HT1080 (cell line): ENCODE measurements at places on chromosomes 3 and 15. TPM values are rescaled to one million over a fixed set of nuclear protein-coding genes. Genes with fewer than 3 reads are reported as not detected.

GRCh38 chr3:142087676-142088075 lies 61.7 kb downstream of the TFDP2 start:
- peak; percentile 77 for DNase-seq

DNA sequence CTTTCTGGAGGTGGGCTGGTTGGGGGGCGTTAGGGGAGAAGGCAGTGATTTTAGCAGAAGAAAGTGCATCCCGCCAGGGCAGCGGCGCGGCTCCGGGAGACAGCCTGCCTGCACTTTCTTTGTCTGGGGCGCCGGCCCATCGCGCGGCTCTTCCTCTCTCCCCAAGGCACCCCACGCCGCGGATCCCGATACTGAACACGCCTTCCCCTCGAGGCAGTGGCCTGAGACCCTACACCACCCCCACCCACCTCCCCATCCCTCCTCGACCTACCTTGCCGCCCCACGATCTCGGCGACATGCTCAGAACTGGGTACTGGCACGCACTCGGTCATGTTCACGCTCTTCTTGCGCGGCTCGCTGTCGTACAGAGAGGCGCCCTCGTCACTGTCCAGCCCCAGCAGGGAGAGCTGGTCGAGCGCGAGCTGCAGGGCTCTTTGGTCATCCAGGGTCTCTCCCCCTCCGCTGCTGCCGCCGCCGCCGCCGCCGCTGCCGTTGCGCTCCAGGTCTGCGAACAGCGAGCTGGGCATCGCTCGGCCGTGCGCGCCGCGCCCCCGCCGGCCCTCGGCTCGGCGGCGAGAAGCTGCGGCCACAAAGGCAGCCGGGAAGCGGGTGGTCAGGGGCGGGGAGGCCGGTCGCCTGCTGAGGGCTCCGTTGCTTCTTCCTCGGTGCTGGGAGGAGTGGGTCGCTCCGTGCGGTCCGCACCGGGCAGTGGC lies 483 bp downstream of the MEX3B start:
- peak; percentile 26 for DNase-seq

DNA sequence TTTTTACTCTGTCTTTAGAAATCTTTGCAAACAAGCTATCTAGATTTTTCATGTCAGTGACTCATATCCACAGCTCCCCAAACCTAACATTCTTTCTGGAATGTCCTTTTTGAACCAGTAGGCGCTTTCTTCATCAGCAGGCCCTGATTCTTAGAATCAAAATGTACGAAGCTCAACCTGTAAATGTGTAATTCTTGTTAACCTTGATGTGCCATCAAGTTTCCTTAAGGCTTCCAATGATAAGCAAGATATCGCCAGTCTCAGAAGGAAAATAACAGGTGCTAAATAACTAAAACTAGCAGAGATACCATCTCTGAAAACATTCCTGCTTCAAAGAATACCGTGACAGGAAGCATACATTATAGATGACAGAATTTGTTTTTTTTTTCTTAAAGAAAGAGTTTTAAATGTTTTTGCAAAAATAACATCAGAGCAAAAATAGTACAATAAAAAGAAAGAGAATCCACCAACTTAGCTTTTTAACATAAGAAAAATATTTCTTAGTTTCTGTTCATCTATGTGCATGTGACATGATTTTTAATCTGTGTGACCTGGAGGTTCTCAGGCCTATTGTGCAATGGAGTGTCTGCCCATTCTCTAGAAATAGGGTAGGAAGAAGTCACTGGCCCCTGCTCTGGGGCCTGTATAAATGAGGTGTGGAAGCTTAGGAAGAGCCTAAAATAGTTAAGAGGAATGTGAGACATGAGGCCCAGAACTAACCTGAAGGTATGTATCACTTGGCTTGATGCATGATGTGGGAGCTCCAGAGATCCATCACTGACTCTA lies 14.7 kb upstream of the SECISBP2L start:
- DNase-seq = no peak

- DNase-seq = no peak
These were observed 30.0 kb upstream of the CHD2 start for GRCh38 chr15:92870010-92870591.

The GPR176 gene
- total RNA-seq = 50.0 and 58.1 TPM in 2 replicates

The RASGRP1 gene
- 0.13 and 0.53 TPM in 2 replicates for total RNA-seq

The RNF7 gene
- 89.8 and 107 TPM in 2 replicates for total RNA-seq
